Spinal cord (tissue), 10 donors: ENCODE measurements at places on chromosomes 7 and 10.

DNA sequence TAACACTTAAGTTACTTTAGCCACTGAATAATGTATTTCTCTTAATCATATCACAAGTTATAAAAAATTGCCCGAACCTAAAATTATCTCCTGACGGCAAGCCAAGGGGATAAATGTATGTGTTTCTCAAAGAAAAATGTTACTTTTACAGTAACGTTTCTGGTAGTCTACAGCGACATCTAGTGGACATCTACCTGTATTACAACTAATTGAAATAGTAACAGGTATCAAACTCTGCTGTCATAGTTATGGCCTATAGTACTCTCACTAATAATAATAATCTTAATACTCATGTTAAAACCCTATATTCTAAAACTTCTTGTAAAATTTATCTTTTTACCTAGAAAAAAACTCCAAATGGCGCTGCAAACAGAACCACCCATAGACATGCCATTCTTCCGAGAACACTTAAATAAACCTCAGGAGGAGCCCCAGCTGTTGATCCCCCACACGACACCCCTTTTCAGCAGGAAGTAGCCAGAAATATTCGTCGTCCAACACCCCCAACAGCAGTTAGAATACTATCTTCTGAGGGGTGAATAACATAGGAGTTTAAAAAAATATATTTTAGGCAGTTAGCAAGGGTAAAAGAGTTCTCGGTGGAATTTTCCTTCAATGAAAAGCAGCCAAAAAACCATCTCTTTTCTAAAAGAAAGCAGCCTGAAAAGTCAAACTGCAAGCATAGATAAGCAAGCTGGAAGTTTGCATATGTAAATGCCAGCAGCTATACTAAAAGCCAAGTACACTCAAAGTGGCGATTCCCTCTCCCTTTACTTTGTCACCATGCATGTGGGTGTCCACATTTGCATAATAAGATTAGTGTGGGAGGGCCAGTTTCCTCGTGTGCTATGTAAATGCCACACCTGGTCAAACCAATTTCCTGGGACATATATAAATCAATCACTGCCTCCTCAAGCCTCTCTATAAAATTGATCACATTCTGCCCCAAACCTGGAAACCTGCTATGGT is 40.5 kb upstream of the ZNF107 start:
- no peak for DNase-seq

GRCh38 chr10:77162697-77163096 is 474.9 kb downstream of the KCNMA1 start:
- DNase-seq: no peak

GRCh38 chr10:88979153-88979562 is 11.4 kb upstream of the FAS start:
- peak; percentile 2 for DNase-seq

- no peak for DNase-seq
These were observed 117.8 kb downstream of the MICU1 start for GRCh38 chr10:72508033-72508432.

GRCh38 chr10:27542812-27543211 is 38.7 kb downstream of the RAB18 start:
- DNase-seq: no peak

- no peak for DNase-seq
These were observed 193.0 kb upstream of the DPP6 start for GRCh38 chr7:153859239-153859638.

GRCh38 chr7:49631960-49632359 is 141.5 kb upstream of the VWC2 start:
- no peak for DNase-seq

GRCh38 chr10:4512671-4513240 is 313.3 kb upstream of the AKR1E2 start:
- DNase-seq: no peak

GRCh38 chr7:30502470-30503251 is 2.0 kb downstream of the GGCT start:
- DNase-seq: no peak

DNA sequence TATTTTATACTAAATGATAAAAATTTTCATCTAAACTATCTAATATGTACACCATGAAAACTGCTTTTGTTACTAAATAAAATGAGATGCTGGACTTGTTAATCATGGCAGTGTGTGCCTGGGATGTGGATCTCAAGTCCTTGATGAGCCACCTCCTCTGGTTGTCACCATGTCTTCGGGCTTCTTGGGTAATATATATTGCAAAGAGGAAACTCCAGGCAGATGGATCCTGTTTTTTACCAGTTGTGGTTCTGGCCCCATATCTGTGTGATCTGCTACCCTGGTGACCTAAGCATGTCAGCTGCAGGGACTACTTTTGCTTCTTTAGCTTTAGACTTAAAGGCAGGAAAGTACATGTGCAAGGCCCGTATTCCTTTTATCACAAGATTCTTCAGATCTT is 46.2 kb downstream of the TMEM60 start:
- DNase-seq: no peak

DNA sequence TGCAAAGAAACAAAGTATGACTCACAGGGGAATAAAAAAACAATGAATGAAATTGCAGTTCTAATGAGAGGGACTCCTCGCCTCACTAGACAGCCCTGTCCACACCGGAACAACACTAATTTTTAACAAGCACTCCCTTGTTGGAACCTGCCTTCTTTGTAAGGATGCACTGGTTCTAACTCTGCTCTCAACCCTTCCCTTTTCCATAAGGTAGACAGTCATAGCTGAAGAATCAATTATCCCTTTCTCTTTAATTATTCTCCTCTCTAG is 65.1 kb downstream of the TSPAN12 start:
- DNase-seq: no peak

GRCh38 chr7:151402029-151402835 is 7.6 kb downstream of the WDR86 start:
- no peak for DNase-seq

DNA sequence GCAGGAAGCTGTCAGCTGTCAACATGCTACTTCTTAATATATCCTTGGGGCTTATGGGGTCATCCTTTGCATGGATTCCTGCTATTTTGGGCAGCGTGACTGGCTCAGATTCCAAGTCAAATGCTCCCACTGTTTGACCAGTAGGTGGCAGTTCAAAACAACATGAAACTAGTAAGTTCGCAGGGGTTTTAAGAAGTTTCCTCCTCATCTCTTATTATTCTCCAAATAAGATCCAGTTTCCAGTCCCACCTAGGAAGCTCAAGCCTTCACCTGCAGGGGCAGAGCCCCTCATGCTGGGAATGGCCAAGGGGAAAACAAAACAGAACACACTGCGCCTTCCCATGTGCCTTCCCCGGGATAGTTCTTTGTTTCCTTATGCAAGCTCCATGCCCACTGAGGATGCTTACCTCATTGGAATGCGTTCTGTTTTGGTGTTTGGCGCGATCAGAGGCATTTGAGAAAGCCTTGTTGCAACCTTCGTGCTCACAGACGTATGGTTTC is 259.8 kb downstream of the GLI3 start:
- no peak for DNase-seq

GRCh38 chr10:101576211-101576863 is 11.7 kb downstream of the POLL start:
- DNase-seq: no peak

- DNase-seq: no peak
These were observed 2.6 kb upstream of the SAMD8 start for GRCh38 chr10:75108684-75109458.

- DNase-seq: no peak
These were observed 71.8 kb downstream of the HHEX start for GRCh38 chr10:92761571-92761970.

GRCh38 chr10:57014758-57015157 is 653.7 kb upstream of the ZWINT start:
- DNase-seq: no peak

DNA sequence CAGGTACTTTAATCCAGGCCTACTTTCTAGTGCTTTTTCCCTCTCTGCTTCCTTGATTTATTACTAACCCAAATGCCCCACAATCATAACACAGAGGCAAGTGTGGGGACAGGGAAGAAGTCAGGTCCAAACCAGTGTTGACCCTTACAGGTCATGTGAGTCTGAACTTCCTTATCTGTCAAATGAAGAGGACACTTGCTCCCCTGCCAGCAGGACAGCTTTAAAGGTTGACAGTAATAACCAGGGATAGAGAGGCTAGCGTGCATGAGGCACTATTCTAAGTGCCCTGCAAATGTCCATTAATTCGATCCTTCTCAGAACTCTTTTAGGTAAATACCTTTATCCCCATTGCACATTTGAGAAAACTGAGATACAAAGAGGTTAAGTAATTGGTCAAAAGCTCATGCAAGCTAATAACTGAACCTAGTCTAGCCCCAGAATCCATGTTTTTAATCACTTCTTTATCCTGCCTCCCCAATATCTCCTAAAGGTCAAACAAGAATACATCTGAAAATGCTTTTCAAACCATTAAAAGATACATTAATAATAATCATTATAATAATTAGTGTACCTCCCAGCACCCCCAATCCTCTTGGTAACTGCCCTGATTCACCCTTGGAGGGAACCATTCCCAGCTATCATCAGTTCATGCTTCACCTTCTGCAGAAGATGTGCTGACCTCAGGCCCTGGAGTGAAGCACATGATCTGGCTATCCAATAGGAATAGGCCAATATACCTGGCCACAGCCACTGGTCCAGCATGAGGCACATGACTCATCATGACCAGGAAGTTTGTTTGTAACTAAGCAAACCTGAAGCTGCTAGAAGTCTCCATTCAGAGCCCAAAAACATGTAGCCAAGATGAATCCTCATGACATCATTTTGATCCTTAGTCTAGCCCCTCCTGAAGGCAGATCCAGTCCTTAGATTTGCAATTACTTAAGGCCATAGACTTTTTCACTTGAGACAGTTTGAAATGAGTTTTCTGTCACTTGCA is 40.7 kb downstream of the SGMS1 start:
- DNase-seq: no peak

- DNase-seq: no peak
These were observed 5.8 kb upstream of the CYP2C18 start for GRCh38 chr10:94677691-94678090.

DNA sequence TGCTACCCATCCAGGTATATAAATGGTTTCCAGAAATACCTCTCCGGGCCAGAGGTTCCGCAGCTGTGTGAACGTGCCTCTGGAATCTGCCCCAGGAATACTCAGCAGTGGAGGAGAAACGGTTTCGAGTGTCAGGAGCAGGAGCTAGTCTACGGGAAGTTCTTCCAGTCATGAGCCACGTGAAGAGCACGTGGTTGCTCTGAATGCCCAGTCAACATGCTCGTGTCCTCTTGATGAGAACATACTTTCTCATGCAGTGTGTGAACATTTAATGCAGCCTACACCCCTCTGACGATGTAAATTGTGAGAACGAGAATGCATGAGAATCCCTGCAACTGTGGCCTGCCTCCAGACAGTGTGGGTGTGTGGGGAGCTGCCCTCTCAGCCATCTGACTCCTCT is 277.0 kb upstream of the SHH start:
- no peak for DNase-seq

DNA sequence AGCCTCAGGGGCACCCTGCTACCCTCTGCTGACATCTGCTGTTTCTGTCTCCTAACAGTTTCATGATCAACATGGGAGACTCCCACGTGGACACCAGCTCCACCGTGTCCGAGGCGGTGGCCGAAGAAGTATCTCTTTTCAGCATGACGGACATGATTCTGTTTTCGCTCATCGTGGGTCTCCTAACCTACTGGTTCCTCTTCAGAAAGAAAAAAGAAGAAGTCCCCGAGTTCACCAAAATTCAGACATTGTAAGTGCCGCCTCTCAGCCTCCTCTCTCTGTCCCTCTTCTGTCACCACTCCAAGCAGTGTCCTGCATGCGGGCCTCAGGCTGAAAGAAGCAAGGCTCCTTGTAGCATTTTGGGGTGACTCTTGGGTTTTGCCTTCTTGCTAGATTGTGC is 39.0 kb downstream of the POR start:
- DNase-seq: no peak

GRCh38 chr10:102796407-102797176 is 40.6 kb downstream of the CYP17A1 start:
- no peak for DNase-seq

- no peak for DNase-seq
These were observed 80.8 kb downstream of the CARD11 start for GRCh38 chr7:2962865-2963264.

- DNase-seq: no peak
These were observed 77.2 kb downstream of the TNS3 start for GRCh38 chr7:47504551-47505311.

GRCh38 chr10:12264204-12264940 is 68.4 kb downstream of the CDC123 start:
- peak; percentile 50 for DNase-seq

DNA sequence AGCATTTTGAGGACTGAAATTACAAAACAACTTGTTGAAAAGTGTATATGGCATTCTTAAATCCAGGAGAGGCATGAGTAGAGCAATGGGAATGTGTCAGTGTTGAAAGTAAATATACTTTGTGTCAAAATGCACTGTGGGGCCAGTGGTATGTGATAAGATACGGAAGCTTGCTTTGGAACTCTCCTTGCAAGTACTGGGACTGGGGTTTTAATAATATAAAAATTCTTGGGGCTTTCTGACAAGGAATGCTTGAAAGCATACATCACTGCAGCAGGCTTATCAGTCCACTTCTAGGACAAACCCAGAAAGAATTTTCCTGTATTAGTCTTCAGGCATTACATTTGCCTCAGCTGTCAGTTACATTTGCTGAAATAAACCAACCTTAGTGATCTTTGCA is 472.8 kb upstream of the FZD8 start:
- DNase-seq: no peak

DNA sequence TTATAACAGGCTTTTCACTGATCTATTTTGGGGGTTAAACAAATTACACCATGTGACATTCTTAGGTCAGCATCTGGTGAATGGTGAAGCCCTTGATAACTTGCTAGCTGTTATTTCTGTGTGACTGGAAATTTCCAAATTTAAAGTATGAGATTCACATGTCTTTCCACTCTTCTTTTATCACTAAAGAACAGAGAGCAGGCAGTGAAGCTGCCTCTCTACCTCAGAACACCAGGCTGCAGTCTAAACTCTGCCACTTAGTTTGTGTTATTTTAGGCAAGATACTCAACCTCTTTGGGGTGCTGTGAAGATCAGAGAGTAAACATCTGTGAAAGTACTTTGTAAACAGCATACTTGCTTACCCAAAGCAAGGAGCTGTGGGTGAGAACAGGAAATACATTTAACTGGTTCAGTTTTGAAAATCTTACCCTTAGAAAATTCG is 15.5 kb upstream of the SP4 start:
- DNase-seq: no peak

DNA sequence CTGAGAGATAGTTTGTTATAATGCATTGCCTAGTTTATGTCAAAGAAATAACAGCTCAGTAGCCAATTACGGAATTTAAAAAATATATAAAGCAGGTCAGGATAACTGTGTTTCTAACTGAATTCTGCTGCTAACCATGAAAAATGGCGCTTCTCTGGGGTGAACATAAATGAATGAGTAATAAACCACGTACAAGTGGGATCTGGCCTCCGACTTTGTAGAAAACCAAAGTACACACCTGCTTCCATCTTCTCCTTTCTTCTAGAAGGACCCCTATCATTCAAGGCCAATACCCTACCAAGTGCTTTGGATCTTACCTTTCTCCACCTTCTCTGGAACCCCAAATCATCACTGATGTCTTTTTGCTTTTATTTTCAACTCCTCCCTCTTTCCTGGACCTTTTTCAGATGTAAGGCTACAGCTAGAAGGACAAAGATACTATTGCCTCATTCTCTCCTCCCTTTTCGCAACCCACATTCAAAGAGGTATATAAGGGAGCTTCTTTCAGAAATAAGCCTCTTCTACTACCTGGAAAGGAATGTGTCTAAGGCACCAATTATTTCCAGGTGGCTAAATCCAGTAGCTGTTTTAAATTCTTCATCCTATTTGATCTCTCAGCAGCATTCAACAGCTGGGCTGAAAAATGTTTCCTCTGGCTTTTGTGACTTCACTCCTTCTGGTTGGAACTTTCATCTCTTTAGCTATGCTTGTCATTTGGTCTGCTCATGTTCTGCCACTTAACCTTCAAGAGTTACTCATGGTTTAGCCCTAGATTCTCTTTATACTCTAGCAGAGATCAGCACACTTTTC is 37.7 kb downstream of the NAMPT start:
- DNase-seq: no peak
